ENCODE measurements at places on chromosomes 7 and 10.

DNA sequence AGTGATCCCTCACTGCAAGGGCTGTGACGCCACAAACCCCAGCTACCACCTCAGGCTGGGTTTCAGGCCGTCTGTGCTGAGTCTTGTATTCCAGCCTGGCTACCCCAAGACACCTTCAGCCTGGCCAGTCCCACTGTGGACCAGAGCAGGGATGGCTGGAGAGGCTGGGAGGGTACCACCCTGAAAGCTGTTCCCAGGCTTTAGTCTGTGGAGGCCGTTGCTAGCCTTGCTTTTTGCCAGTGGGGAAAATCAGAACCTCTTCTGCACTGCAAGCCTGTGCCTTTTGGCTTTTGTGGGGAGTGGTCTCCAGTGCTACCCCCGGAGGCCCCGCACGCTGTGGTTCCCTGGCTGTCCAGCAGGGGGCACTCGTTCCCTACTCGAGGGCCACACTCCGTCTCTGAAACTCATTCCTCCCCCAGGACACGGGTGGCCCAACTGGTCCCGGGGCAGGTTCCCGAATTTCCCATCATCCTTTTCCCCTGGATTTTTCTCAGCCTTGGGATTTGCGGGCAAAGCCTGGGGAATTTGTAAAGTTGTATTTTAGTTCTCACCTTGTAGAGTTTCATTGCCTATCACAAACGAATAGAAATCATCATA is 128.4 kb upstream of the BTBD16 start:
- DNase-seq = no peak

GRCh38 chr10:1048349-1048731 is 579 bp downstream of the IDI1 start:
- DNase-seq = no peak

DNA sequence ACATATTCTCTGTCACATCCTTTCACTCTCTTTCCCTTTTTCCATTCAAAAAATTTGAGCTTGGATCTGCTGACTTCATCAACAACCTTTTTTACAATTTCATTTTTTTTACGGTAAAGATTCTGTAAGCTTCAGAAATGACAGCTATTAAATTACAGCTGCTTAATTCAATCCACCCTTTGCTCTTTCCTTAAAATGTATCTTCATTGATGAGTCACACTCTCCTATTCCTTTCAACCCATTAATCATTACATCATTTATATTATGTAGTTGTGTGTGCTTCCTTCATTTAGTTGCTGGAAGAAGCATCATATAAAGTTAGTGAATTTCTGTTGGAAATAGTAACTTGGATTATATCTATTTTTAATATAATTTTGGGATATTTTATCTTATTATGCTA is 67.1 kb upstream of the MAGI2 start:
- DNase-seq = no peak

DNA sequence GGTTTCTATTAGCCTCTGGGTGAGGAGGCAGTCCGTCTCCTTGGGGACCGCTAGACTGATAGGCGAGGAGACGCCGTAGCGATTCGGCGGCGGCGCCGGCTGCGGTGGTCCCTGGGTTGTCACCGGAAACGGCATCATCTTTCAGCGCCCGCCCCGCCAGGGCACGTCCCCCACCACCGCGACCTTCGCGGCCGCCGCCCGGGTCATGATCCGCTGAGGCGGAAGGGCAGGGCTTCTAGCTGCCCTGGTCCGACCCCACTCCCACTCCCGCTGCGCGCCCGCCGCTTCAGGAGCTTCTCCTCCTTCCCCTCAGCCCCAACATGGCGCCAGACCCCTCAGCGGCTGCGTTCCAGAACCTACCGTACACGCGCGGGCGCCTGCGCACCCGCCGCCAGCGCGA is at the start of gene PAPOLB:
TSS of gene PAPOLB (minus strand) at position 358 of the 400 bp plus-strand sequence. CDS start at position 138, 220 bp downstream.
- no peak for DNase-seq

DNA sequence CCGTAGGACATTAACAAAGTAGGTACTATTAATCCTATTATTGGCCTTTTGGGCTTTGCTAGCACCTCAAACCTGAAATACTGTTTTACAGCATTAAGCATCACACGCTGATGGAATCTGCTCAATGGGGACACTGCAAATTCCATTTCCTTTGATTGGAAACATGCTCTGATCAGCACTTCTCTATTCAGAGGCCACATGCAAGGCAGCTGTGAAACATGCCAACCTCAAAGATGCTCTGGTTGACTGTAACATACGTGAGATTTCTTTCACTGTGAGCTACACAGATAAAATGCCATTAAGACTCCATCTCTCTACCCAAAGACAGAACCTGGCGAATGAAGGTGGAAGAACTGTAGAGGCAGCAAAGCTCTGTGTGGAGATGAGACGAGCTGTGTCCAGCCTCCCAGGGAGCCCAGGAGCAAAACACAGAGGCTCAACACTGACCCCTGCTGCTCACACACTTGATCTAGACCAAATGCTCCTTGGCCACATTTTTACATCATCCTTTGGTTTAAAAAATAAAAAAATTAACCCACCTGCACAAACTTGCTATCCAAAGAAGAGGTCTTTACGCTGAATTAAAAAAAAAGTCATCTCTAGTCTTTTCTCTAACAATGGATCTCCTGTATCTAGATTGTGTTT is 8.0 kb downstream of the RSU1 start:
- no peak for DNase-seq

DNA sequence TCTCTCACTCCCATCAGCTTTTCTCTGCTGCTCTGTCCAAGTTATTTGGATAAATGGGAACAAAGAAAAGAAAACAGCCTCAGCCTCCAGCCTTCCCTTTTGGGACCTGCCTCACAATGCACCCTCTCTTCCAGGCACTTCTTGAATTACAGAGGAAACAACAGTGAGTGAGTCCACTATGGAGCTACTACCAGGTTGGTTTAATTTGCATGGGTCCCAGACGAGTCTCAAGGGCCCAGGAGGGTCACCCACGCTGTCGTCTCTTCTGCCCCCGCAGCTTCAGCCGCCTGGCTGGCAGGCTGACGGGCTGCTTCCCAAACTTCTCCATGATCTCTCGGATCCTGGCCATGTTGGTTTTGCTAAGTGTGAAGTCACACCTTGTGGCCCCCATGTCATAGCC is 80.4 kb downstream of the GPR26 start:
- no peak for DNase-seq

DNA sequence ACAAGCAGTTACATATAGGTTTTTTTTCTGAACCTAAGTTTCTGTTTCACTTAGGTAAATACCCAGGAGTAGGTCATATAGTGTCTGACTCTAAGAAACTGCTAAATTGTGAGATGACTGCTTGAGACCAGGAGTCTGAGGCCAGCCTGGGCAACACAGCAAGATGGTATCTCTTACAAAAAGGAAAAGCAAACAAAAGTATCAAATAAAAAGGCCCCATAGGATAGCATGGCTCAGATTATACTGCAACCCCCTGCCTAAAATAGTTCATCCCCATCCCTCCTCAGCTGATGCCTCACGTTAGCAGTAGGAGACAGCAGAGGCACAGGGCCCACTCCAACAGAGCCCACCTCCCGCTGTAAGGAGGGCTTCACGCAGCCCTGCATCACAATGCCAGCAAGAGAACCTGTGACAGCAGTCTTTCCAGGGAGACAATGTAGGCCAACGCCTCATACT is 90.3 kb downstream of the SRPK2 start:
- DNase-seq = no peak

DNA sequence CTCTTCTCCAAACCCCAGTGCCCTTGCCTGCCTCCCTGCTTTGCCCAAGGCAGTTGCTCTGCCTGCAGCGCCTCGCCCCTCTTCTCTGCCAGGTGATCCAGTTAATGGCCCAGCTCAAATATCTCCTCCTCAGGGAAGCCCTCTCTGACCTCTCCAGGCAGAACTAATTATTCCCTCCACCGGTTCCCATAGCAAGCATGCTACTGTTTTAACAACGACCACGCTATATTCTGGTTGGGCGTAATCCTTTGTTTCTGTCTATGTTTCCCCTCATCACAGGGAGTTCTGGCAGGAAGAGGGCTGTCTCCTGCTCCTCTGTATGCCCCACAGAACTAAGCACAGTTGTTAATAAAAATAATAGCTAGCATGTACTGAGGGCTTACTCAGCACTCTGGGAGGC is 36.8 kb upstream of the R3HCC1L start:
- DNase-seq = no peak

- DNase-seq = peak; percentile 87
Observed at GRCh38 chr7:44477063-44477830, 13.2 kb downstream of the NUDCD3 start.

- DNase-seq = no peak
Observed at GRCh38 chr7:96322847-96323461, 1.1 kb upstream of the SLC25A13 start.

GRCh38 chr10:26931223-26931622 is 70.5 kb upstream of the ABI1 start:
- no peak for DNase-seq

DNA sequence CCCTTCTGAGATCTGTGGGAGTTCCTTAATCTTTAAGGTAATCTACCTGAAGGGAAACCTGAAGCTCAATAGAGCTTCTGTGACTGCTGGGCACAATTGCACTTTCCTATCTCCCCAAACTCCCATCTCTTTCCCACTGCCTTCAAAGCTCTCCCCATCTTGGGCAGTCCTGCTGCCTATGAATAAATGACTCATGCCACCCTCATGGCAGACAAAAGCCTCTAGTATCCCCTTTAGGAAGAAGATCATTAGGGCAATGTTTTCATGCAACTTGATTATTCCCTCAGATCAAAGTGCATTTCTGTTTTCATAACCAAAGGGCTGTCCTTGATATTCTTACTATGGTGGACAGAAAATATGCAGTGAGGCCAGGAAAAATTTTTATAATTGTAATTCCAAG is 704.9 kb upstream of the LRRN3 start:
- no peak for DNase-seq

DNA sequence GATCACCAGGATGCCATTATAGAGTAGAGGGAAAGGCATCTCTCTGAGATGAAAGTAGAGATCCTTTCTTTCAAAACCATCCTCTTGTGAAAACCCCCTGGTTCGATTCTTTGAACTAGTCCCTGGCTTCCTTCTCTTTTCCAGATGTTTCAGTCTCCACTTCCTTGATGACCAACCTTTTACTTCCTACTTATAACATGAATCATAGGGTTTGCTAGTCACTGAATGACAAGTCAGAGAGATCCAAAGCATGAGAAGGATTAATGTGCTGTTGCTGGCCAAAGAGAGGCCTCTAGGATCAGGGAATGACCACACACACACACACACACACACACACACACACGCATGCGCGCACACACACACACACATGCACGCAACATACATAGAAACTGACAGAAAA is 161.1 kb upstream of the FRMD4A start:
- no peak for DNase-seq

DNA sequence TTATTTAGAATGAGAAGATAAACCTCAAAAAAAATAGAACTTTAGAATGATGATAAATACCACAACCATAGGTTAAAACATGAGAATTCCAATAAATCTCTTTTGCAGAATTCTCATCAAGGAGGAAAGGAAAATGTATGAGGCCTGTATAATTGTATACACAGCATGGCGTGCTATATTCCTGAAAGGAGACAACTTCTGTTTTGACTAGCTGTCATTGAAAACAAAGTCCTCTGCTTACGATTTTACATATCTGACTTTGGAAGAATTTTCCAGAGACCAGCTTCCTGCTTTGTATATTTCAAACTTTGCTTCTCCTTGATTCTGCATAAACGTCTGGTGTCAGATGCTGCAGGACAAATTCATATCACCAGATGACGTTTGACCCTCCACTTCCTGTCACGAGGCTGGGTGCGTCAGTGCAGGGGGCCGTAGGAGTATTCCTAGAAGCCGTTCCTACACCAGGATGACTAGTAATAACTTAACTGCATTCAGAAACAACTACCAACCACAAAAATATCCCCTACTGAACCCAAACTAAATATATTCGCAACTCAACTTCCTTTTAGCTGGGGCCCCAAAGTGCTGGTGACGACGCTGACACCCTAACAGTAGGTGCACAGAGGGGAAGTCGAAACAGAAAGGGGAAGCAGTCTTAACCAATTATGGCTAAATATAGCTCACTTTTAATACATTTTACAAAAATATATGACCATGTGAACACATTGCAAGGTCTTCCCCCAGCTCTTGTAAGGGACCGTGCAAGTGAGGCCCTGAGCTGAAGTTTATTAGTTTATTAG is 178.6 kb upstream of the INHBA start:
- no peak for DNase-seq

GRCh38 chr10:113692271-113692670 is 12.6 kb downstream of the CASP7 start:
- no peak for DNase-seq

DNA sequence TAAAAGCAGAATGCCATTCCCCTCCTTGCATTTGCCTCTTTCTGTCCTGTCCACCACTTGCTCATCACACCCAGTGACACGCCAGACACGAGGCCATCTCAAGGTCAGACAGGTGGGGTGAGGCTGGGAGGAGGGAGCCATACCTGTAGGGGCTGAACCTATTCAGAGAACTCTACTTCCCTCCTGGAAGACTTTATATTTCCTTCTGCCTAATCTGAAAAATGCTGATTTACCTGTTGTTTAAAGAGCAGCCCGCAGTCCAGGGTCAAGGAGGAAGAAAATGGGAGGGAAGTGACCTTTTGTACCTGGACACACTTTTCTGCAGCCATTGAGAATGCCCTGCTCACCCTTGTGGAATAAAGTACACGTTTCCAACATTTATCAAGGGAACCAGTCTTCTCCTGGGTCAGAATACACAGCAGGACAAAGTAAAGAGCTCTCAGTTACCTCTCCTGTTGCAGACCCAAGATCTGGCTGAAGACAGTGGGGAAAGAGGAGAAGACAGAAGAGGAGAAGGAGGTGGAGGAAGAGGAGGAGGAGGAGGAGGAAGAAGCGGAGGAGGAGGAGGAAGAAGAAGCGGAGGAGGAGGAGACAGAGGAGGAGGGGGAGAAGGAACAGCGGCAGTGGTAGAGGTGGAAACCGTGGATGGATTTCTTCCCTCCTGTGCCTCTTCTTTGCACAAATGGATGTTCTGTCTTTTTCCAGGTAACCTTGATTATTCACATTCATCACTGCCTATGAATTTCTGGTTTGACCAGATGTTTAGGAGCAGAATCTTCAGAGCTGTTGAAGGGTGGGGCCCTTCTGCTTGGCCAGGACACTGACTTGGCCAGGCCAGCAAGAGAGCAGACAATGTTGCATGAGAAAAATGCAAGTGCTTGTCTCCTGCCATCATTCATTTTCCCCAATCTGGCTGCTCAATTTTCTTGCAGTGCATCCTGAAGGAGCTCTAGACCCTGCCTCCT is 1.2 kb upstream of the BLNK start:
- DNase-seq = no peak

GRCh38 chr10:48406204-48406603 is 99.7 kb downstream of the MAPK8 start:
- no peak for DNase-seq

All from PC-9 (cell line).